Epithelial cell of esophagus (primary cell): ENCODE measurements at places on chromosomes 3 and 15.
A peak's percentile ranks its signal among the peaks of the same experiment; 100 is the strongest.

GRCh38 chr15:89140595-89140994, 52.3 kb downstream of the ABHD2 start:
- DNase-seq: no peak

DNA sequence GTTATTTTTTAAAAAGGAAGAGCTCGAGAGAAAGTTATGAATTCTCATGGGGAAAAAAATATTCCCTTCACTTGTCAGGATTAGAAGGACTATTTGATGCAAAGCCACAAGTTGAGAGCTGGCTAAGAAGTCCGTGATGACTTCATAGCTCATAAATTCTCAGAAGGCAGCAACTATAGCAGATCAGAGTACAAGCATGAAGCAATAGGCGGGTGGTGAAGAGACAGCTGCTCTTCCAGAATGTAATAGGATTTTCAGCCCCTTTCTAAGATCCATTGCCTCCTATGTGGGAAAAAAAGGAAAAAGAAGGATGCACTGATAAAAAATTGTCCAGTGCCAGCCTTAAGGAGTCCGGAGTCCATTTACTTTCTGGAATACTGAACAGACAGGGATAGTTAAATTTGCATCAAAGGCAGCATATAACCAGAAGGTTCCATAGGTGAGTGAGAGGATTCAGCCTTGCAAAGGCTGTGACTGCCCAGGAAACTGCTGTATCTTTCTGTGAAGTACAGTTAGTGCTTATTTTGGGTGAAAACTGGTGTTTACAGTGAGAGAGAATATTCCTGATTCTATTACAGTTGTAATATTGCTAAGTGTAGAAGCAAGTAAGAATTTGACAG, 929.5 kb upstream of the ALCAM start:
- DNase-seq: peak; percentile 55

DNA sequence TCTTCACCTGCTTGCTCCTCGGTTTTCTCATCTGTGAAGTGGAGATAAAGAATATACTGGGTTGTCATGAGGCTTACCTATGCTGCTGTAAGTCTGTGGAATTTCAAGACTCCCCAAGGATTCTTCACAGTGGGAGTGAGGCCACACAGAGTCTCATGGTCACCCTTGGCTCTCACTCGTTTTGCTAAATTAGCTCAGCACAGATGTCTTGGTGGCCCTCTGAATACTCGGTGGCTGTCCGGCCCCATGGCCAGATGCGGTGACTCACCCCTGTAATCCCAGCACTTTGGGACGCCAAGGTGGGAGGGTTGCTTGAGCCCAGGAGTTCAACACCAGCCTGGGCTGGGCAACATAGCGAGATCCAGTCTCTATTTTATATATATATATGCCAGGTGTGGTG, 5.0 kb upstream of the CHCHD6 start:
- DNase-seq: no peak

- DNase-seq: peak; percentile 78
Measured at GRCh38 chr3:14391033-14391432, 11.4 kb upstream of the SLC6A6 start.

DNA sequence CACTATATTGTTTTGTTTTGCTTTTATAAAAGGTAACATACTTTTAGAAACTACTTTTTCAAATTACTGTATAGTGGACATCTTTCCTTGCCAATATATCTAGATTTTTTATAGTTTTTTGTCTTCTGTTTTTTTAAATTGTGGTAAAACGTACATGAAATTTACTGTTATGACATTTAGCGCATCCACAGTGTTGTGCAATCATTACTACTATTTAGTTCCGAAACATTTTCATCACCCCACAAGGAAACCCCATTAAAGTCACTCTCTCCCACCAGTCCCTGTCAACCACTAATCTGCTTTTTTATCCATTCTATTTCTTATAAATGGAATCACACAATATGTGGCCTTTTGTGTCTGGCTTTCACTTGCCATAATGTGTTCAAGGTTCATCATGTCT, 54.8 kb downstream of the TMEM266 start:
- DNase-seq: no peak
